ENCODE measurements at places on chromosomes 7 and 10.

DNA sequence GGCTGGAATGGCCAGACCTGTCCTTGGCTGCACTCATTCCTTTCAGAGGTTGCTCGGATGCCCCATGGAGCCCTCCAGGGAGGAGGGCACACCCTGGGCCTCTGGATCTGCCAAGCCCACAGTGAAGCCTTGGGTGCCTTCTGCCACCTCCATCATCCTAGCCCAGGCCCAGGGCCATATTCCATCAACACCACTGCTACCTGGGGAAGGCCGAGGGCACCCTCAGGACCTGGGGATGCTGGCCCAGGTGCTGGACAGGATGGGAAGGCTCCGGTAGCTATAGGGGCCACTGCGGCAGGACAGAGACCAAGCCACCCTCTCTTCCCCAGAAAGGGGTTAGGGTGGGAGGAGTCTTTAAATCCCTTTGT, 810 bp downstream of the OPN4 start:
- DNase-seq: no peak

DNA sequence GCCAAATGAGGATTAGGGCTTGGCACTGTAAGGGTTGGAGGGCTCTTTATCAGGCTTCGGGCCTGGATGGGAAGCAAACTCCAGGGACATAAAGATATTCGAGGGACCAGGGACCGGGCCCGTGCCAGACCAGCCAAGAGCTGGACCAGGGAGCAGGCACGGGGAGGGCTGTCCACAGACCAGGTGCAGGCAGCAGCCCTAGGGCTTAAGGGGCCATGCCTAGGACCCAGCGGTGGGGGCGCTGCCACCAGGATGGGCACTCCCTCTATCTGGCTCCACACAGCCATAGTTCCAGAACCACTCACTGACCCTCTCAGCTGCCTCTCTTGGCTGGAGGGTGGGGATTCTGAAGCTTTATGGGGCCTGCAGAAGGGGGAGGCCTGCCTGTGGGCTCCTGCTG, 32.9 kb downstream of the FAM241B start:
- no peak for DNase-seq

DNA sequence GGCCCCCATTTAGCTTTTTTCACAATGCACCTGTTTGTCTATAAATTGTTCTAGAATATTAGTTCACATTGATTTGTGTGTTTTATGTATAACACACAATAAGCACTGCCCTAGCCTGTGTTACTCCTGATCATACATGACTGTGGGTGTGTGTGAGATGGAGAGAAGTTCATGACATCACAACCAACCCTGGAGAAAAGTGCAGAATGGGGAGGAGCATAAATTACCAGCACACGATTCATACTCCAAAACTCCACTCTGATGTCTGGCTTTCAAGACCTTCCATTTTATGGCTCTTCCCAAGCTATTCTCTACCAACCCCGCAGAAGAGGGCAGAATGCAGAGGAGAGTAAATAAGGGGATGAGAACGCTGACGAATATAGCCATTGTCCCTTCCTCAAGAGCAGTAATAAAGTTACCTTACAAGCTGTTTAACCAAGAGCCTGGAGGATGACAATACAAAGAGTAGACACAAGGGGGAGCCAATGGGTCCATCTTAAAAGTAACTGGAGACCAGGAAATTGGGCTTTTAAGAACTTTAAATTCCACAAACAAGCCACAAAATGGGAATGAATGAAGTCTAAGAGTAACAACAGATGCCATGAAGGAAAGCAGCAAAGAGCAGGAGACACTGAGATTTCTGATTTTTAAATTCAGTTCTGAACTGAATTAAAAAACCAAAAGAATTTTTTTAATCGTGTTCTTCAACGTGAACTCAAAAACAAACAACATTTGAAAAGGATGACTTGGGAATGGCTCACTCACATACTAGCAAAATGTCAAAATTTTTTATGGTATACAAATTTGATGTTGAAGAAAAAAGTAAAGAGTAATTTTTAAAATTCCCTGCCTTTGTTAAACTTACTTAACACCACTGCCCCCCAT, 159.6 kb downstream of the PARD3 start:
- peak; percentile 75 for DNase-seq

- DNase-seq: peak; percentile 18
Observed at GRCh38 chr7:42745357-42746059, 166.4 kb downstream of the C7orf25 start.

- peak; percentile 69 for DNase-seq
Observed at GRCh38 chr7:140656548-140657515, 15.9 kb upstream of the ADCK2 start.

- peak; percentile 51 for DNase-seq
Observed at GRCh38 chr7:33952824-33953223, 47.5 kb downstream of the BMPER start.

All from AG10803 (cell line).